Choroid plexus epithelial cell (primary cell): ENCODE measurements at places on chromosomes 7 and 10.

GRCh38 chr10:86439544-86439943 is 72.9 kb upstream of the GRID1 start:
- peak; percentile 99 for DNase-seq

- DNase-seq = no peak
Measured at GRCh38 chr7:264541-265191, 25.3 kb upstream of the FOXL3 start.

GRCh38 chr7:71761336-71761735 is 629.4 kb downstream of the GALNT17 start:
- DNase-seq = no peak

- DNase-seq = peak; percentile 12
Measured at GRCh38 chr7:144665689-144666381, 170.0 kb downstream of the TPK1 start.

GRCh38 chr10:86596266-86596665 is 58.1 kb upstream of the OPN4 start:
- no peak for DNase-seq

DNA sequence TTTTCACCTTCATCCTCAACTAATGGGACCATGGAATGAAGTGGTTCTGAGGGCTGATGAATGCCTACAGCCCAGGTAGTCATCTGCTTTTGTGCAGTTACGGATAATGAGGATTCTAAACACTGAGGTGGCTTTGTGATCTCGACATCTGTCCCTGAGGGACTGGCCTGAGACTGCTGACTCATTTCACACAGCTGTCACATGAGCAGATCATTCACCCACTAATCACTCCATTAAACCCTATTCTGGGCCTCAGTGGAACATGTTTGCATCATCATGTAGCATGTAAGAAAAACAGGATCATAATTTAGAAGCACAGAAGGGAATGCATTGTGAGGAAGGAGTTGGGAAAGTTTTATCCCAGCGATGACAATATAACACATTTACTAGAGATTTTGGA is 79.4 kb upstream of the FEZF1 start:
- DNase-seq = no peak

DNA sequence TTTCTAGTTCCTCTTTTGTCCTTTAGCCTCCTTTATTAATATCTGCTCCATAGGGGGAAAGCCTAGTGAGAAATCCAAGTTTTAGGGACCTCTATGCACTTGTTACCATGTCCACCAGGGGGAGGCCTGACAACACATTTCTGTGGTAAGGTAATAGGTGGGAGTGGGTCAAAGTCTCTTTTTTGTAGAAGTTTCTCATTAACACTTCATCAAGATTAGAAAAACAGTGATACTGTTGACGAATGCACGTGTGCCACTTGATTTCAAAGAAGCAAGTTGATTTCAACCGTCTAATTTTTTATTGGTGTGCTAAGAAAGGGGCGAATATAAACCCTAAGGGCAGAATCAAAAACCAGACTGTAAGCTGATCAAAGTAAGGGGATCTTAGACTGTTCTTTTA is 30.6 kb downstream of the CISD1 start:
- DNase-seq = peak; percentile 79

DNA sequence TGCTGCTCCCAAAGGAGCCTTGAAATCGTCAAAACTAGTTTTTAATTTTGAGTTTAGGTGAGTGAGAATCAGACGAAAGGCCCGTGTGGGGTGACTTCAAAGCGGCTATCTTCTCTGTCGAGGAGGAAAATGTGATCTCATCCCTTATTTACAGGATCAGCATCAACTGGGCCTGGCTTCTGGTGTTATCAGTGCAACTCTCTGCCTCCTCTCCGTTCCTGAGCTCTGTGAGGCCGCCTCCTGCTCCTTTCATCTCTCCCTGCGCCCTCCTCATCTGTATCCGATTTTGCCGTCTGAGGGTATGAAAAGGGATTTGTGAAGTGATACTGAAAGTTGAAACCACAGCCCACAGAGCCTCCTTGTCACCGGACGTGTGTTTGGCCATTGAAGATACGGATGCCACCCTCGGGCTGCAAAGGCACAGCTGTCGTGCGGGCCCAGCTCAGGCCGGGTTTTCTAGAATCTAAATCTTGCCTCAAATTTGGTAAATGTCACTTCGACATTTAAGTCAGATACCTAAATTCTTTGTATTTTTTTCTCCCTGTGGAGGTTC is 408.7 kb upstream of the ADARB2 start:
- no peak for DNase-seq

- no peak for DNase-seq
Measured at GRCh38 chr10:125344573-125345171, 184.3 kb upstream of the CTBP2 start.

DNA sequence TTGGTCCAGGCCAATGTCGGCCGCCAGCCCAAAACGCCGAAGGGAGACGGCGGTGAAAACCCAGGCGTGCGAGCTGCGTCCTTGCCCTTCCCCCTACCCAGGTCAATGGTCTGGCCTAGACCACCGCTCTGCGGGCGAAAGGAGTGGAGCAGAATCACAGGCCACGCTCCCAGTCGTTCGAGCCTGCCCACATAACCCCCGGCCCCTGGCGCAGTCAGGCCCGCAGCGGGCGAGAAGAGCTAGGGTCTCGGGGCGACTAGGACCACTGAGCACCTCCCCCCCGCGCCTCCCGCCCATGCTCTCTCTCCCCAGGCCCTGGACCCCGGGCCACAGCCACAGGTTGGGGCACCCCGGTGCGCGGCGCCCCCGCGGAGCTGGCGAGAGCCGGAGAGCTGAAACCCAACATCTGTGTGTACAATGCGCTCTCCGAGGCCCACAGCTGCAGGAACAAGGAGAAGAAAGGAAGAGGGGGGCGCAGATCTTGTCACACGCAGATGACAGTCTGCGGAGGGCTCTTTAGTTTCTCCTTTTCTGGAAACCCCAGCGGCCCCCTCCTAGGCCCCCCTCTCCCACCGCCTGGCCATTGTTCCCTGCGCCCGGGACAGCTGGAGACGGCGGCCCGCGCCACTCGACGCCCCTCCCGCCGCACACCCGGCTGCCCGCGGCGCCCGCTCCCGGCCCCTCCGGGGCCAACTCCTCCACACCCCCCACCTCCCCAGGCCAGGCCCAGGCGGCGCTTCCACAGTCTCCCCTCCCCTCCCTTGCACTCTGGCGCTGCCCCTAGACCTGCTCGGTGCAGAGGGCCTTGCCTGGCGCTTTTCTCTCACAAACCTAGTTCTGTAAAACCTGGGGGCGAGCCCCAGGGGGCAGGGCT is 355.0 kb downstream of the DNAJB6 start:
- DNase-seq = peak; percentile 12
